ENCODE measurements at places on chromosomes 6 and 20.

DNA sequence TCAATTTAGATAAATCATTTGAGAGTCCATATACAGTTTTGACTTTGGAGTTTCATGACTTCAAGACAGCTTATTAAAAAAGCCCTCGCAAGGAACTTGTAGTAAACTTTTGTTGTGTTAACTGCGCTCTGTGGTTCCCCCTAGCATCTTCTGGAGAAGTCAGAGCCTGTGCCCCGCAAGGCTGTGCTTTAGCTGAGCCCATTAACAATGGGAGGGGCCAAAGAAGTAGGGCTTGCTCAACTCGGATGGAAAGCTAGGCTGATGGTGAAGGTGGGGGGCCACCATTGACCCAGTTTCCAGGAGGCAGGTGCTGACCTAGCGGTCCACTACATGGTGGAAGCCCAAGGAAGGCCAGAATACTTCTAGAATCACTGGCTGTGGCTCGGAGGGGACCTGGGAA lies 29.3 kb upstream of the OVOL2 start:
- no peak for DNase-seq

DNA sequence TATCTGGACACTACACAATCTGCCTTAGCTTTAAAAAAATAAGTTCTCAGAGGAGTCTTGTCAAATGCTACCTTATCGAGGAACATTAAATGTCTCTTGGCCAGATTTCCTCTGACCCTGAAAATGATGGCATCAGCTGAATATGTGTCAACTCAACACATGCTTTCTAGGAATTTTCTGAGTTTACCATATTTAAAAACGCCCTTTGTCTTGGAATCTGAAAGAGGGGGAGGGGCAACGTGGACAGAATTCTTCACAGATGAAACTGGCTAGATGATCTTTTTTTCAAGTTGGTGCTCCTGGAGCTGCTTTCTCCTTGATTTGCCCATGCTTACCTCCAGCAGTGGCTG lies 5.1 kb downstream of the SOX4 start:
- no peak for DNase-seq

DNA sequence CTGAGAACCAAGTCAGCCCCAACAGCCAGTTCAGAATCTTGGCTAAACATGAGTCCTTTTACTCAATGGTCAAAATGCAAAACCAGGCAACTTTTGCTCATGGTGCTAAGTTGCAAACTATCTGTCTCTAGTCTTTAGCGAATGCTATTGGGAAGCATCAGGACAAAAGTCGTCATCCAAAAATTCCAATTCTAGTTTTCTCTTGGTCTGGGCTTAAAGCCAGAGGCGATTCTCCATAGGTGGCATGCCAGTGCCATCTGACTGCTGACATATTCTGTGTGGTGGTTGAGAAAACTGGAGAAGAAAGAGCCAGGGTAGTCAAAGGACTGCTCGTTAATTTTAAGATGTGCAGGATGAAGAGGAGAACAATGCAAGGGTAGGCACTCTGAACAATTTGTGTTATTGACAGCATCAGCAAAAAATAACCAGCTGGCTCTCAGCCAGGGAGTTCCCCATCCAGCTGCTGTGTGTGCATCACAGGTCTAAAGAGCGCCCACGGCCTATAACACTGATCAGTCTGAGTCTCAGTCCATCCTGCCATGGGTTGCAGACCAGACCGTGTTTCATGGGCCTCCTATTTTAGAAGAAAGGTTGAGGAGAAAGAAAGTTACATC lies 313.6 kb downstream of the ALDH8A1 start:
- DNase-seq, result no peak

DNA sequence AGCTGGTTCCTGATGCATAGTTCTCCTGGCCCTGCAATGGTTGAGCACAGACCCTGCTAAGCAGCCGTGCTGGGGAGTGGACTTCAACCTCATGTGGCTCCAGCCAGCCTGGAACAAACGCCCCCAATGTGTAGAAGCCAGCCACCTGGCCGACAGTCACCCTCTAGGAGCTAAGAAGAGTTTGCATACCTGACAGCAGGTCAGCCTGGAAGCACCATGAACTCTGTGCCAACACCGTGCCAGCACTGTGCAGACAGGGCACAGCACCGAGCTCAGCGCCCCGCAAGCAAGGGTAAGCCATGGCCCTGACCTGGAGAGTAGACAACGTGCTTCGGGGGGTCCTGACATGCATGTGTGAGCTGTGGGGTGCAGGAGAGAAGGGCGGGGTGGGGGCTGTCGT lies 356.3 kb downstream of the ZFAND3 start:
- DNase-seq, result no peak

GRCh38 chr6:45421709-45422502 lies 44.2 kb upstream of the SUPT3H start:
- DNase-seq, result no peak

GRCh38 chr6:133623621-133624020 lies 265.3 kb upstream of the TCF21 start:
- no peak for DNase-seq

DNA sequence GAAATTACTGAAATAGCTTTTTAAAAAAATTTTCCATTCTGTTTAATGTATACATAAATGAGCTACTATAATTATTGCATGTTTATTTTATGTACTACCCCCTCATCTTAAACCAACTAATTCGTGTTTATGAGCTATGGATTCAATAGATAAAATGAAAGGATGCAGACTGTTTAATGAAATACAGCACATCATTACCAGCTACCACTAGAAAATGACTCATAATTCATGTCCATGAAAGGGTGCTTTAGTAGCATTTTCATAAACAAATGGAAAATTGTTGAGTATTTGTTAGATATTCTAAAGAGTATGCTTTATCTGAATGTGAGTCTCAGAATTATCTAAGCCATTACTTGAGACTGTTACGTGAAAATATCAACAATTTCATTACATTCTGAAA lies 1590.1 kb downstream of the HACE1 start:
- DNase-seq, result no peak

DNA sequence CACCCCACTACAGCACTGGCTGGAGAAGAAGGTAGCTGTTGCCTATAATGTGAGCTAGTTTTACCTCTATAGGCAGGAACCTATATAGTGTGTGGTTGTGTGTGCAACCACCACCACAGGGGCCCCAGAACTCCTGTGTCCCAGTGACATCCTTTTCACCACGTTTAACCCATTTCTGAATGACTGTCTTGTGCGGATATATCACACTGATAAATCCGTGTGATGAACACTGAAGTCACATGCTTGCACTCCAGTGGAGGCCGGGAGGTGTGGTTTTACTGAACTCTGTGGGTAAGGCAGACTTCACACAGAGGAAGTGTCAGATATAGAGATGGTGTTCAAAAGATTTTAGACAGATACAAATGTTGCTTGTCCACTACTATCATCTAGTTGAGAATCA lies 32.5 kb downstream of the SDHAF4 start:
- no peak for DNase-seq

GRCh38 chr6:35185971-35186370 lies 27.8 kb upstream of the SCUBE3 start:
- DNase-seq, result no peak

DNA sequence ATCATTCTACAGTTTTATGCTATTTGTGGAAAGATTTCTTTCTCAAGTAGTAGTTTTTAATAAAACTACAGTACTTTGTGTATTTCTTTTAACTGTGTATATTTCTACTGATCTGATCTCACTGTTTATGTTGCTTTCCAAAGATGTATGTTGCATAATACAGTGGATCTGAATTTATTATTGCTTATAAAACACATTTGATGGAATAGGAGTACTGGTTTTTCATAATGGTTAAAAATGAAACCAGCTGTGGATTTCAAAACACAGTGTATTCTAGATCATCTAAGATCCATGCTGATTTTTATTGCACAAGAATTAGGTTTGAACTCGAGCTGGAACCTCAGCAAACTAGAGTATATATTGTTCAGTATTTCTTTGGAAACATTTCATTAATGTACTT lies 8.0 kb downstream of the NKX2-4 start:
- no peak for DNase-seq

DNA sequence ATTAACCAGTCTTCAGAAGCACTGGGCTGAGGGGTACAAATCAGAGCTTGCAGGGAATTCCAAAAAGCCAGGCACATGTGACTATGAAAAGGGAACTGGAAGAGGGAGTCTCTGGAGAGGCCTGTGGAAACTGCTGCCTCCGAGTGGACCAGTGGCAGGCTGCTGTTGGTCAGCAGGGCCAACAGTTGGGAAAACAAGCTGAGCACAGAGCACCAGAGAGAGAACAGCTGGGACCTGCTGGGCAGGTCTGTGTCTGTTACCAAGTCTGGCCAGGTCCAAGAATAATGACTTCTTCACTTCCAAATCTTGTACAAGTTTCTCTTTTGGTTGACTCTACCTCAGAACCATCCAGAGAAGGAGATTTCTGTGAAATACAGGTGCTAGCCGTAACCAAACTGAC lies 81.4 kb downstream of the LIN28B start:
- DNase-seq, result no peak

DNA sequence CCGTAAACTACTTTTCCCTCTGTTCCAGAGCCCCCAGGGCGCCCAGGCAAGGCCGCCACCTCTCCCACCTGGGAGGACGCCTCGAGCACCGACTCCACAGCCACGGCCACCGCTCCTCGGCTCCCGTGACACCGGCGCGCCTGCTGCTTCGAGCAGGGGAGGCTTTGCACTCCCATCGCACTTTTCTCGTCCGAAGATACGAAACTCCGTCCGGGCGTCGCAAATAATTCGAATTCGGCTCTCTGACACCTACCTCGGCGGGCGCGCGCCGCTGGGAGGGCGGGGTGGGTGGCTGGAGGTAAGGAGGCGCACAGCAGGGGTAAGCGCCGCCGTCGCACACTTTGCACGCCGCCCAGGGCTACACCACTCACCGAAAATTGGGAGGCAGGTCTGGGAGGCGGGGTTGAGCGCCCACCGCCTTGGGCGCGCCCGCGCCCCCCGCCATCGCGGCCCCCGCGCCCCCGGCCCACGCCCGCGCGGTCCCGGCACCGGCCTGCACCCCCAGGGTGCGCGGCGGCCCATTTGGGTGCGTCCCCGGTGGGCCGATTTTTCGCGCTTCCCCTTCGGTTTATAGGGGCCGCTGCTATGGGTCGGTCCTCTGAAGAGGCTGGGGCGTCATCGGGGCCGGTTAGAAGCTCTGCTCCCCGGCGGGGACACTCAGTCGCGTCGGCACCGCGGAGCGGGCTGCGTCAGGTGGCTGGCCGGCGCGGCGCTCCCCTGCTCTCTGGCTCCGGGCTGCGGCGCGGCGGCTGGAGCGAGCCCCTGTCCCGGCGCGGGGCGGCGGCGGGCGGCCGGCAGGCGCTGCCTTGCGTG lies 36.2 kb downstream of the GNAS start:
- DNase-seq, result peak; percentile 58

- no peak for DNase-seq
These were observed 1714.5 kb downstream of the GRIK2 start for GRCh38 chr6:103107985-103108384.

DNA sequence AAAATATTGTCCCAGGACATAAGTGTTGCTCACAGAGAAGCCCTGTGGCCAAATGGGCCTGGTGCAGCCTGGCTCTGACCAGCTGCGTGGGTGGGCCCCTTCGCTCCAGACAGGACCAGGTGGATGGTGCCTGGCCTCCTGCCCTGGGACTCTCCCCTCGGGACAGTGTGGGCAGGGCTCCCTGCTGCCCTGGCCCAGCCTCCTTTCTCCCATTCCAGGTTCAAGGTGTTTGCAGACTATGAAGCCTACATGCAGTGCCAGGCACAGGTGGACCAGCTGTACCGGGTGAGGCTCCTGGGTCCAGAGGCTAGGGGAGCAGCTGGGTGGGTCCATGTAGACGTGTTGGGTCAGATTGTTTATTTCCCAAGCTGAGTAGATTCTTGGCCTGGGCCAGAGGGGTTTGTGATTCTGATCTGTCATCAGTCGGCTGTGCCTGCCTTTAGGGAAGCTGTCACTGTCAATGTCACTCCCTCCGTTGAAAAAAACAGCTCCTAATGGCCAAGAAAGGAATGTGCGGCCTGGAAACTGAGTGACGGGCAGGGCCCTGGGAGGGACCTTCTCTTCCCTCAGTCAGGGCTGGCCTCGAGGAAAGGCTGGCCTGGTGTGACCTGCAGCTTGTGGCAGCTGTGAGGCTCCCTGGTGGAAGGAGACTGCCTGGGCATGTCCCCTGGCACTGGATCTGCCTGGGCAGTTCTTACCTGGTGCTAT lies 47.7 kb downstream of the PYGB start:
- no peak for DNase-seq

DNA sequence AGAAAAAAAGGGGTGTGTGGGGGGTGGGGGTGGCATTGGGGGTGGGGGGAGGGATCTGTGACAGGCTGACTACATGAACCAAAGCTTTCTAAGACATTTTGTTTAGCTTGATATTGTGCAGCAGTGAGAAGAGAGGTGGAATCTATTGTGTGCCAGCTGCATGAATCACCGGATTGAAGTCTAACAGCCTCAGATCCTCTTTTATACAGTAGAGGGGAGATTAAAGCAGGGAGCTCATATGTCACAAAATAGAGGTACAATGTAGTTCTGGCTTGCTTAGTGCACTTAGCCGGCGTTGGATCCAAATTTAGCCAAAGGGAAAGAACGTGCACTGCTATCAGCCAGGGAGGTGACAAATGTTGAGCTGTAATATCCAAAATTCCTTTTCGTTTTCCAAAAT lies 404.2 kb upstream of the CITED2 start:
- no peak for DNase-seq

- no peak for DNase-seq
These were observed 58.5 kb downstream of the PRND start for GRCh38 chr20:4780245-4780644.

DNA sequence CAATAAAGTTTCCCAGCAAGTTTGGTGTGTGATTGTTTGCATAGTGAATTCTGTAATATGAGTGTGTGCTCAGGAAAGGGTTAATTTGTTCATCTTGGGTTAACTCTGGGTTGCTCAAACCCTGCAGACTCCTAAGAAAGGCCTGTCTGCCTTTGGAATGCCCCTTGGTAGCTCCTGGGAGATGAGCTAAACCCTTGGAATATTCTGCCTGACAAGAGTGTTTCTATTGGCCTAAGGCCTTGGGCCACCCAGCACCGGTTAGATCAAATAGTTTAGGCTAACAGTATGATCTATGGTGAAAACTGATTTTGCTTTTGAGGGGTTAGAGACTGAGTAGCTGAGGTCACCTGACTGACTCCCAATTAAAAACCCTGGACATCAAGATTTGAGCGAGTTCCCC lies 248.3 kb downstream of the GRM1 start:
- DNase-seq, result no peak

GRCh38 chr6:5314191-5314865 lies 53.0 kb downstream of the FARS2 start:
- DNase-seq, result no peak

Measured in stimulated activated CD8-positive, alpha-beta memory T cell treated with anti-CD3 and anti-CD28 coated beads, Interleukin-15, amount 100 ng/mL, for 1 hour (primary cell).